ENCODE measurements at places on chromosomes 5 and 9.

DNA sequence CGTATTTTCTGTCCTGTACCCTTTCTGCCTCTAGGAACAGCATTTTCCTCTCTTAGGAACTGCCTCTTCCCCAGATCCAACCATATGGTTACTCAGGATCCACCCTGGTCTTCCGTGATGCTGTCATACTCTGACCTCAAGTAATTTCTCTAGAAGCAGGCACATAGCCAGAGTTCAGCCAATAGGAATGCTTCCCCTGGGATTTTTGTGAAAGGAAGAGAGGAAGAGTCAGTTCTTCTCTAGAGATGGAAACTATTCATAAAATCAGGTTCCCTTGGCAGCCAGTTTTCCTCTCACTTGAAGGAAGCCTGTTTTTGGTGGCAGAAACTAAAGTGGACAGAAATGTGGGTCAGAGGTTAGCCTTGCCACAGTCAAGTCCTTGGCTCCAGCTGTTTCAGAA is 400.1 kb upstream of the PCSK5 start:
- no peak for DNase-seq

GRCh38 chr5:34519489-34520220 is 136.5 kb upstream of the RAI14 start:
- no peak for DNase-seq

- DNase-seq, result no peak
Observed at GRCh38 chr5:83559118-83559785, 87.7 kb downstream of the VCAN start.

DNA sequence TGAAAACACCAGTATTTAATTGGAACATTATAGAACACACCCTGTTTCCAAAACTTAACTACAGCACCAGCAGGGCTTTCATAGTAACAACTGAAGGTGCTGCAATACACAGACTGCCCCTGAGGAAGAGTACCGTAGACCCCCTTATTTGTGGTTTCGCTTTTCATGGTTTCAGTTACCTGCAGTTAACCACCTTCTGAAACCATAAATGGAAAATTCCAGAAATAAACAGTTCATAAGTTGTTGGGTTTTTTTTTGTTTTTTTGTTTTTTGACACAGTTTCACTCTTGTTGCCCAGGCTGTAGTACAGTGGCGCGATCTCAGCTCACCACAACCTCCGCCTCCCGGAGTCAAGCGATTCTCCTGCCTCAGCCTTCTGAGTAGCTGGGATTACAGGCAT is 9.5 kb upstream of the GLDC start:
- no peak for DNase-seq

DNA sequence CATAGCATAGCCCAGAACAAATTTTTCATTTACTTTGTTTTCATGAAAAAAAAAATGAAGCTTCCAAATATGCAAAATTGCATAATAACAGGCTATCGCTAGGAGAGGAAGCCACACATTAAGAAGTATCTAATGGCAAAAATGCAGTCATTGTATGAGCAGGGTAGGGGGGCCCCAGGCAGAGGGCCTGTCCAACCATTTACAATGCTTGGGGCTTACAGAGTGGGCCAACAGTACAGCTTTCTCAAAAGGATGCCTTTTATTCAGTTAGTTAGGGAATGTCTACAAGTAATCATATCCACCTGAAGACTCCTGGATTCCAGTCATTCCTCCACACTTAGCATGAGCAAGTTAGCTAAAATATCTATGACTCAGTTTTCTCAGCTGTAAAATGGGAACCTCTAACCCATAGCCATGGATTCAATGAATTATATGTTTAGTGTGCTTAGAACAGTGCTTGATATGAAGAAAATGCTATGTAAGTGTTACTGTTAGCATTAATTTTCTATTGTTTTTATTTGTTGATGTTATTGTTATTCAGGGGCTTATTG is 117.7 kb downstream of the GAS1 start:
- DNase-seq, result no peak

DNA sequence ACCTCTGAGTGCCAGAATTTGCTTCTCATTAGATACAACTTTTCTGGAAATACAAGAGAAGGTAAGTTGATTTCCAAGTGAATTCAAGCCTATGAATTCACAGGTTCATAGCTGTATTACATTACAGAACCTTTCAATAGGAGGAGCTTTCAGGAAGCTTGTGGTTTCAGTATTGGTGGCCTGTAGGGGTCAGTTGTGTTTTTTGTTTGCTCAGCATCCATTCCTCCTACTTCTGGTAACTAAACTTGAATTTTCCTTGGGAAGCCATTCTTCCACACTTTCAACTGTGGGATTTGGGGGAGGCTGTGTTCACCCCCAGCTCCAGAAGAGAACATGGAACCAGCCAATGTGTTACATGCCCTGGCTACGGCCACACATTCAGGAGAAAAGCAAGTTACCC is 5.6 kb upstream of the CYSTM1 start:
- DNase-seq, result no peak

GRCh38 chr9:115495052-115495635 is 377.2 kb upstream of the TNC start:
- no peak for DNase-seq

DNA sequence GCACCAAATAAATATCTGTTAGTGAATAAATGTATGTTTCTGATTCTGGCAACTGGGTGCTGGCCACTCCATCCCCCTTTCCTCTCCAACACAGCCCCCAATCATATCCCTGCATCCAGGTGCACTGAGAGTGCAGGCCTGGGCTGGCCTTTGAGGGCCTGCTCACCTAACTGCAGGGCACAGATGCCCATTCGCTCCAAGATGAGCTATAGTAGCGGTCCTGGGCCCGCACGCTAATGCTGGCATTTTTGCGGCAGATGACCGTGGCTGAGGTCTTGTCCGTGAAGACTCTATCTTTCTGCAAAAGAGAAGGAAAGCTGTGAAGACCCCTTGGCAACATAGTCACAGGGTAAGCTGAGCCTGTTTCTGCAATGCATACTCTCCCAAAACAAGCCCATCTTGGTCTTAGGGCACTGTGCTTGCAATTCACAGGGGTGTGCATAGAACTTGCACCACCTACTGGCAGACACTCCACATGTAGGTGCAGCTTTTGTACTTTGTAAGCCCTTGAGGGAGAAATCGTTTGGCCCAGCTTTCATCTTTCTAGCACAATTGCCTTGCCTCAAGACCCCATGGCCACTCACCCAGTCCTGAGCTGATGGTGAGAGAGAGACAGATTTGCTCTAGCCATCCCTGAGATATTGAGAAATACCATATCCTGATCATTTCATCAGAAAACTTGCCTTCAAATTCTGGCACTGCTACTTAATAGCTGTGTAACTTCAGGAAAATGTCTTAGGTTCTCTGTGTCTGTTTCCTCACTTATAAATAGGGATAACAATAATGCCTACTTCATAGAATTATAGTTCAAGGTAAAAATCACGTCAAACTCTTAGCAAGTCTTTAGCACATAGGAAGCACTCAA is 13.5 kb downstream of the IL12B start:
- DNase-seq, result peak; percentile 72

GRCh38 chr5:12557012-12557411 is 652.8 kb upstream of the CTNND2 start:
- no peak for DNase-seq
